ENCODE measurements at places on chromosomes 12 and 14.

GRCh38 chr14:47332939-47333338, 342.5 kb downstream of the MDGA2 start:
- DNase-seq: no peak

GRCh38 chr14:37618498-37619028, 23.1 kb downstream of the TTC6 start:
- DNase-seq: no peak

DNA sequence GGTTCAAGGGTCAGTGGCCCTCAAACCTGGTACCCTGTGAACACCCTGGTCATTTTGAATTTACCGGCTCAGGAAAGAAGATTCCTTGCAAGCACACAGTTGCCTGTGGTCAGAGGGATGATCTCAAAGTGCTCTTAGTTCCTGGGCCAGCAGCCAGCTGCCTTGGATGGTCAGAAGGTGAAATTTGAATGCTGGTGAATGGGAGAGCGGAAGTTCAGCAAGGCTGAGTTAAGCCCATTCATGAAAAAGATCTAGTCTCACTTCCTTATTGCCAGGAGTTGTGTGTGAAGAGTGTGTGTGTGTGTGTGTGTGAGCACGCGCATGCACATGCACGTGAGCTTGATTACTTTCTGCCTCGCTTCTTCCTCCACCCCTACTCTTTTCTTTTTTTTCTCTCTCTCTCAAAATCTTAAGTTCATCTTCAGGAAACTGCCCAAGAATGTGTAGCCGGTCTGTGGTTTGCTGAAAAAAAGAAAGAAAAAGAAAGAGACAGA, 155.5 kb upstream of the CCND2 start:
- DNase-seq: no peak

DNA sequence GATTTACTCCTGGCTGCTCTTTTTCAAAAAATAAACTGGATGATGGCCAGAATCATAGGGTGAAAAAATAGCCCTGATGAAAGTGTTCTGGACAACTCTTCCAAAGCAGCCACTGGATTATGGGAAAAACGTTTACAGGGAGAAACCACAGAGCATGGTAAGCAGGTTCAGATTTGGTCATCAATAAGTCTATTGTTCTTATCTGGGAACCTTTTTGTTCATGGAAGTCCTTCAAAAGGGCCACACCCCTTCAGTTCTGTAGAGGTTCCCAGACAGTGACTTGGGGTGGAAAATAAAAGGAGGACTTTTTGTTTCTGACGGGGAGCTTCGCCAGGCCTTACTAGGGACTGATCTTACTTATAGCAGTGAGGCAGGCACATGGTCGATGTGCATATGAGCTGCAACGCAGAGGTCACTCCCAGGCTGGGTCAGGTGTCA, 117.4 kb upstream of the SLC38A2 start:
- no peak for DNase-seq

DNA sequence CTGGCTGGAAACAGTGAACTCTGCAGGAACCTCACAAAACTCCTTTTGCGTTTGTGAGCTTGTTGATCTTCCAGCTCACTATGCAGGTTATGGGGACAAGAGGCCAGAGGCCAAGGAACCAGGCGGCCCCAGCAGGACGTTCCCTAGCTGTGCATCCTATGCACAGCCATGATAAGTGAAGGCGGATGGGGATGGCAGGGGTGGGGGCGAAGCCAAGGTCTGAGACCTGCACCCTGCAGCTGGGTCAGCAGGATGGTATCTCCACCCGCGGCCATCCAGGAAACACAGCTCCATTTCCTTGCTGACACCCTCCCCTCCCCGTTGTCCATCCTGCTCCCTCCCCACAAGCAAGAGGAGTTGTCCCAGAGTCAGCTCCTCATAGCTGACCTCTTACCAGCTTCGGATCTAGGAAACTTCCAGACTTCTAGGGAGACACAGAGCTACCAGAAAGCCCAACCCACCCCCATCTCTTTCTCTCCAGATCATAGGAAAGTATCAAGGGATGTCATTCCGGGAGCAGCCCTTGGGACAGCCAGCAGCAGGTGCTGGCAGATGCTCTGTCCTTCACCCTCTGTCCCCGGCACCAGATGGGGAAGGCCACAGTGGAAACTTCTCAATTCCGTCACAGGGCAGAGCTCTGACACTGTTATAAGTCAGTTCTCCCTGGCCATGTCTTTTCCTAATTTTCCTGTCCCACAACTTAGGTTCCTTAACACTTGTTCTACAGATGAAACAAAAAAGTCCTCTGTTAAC, 9.4 kb downstream of the ZBTB39 start:
- no peak for DNase-seq

DNA sequence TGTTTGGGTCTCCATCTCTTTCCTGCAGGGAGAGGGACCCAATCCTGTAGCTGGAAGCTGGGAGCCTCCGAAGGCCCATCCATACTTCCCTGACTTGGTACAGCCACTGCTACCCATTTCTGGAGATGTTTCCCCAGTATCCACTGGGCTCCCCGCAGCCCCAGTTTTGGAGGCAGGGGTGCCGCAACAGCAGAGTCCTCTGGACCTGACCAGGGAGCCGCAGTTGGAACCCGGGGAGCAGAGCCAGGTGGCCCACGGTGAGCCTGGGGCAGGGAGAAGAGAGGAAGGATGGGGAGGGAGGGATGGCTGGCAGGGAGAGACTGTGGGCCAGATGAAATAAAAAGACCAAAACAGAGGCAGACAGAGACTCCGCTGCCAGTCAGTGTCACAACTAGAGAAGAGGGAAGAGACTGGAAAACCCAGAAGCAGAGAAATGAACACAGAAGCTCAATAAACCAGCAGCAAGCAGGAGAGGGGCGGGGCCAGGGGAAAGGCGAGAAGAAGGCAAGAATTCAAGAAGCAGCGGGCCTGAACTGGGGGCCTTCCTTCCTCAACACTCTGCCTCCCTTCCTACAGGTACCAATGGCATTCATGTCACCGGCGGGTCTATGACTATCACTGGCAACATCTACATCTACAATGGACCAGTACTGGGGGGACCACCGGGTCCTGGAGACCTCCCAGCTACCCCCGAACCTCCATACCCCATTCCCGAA, 6.3 kb downstream of the LTBR start:
- no peak for DNase-seq

DNA sequence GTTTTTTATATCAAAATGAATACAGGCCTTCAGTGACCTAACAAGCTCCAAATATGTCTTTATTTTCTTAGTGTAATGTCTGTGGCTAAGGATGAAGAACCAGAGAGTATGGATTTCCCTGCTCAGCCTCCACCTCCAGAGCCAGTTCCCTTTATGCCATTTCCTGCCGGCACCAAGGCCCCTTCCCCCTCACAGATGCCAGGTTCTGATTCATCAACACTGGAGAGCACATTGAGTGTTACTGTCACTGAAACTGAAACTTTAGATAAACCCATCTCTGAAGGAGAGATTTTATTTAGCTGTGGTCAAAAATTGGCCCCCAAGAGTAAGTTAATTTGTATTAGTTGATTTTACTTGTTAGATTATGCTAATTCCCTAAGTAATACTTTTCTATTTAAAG, 61.0 kb downstream of the KIAA0586 start:
- no peak for DNase-seq

DNA sequence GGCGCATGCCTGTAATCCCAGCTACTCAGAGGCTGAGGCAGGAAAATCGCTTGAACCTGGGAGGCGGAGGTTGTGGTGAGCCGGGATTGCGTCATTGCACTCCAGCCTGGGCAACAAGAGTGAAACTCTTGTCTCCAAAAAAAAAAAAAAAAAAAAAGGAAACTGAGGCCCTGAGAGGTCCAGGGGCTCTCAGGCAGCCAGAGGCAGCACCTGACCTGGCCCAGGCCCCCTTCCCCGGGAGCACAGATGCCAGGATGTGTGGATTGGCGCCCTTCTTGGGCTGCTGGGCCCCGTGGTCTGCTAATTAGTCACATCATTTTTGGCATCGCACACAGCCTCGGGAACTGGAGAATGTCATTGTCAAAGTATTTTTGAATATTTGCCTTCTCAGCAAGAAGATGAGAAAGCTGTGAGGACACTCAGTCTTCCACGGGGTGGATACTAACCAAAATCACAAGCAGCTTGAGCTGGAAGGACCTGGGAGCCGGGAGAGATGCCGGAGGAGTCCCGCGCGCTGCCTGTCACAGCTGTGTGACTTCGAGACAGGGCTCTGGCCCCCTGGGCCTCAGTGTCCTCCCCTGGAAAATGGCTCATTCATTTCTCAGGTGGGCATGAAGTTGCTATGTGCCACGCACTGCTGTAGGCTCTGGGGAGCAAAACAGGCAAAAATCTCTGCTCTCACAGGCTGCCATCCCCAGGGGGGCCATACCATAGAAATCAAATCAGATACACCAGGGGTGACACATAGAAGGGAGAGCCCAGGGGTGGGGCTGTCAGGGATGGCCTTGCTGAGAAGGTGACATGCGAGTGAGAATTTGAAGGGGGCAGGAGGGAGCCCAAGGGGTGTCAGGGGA, 12.5 kb upstream of the RCOR1 start:
- DNase-seq: no peak

GRCh38 chr12:51351913-51352532, 5.5 kb upstream of the CELA1 start:
- no peak for DNase-seq

GRCh38 chr14:103334644-103335622, 896 bp downstream of the EIF5 start:
- peak; percentile 62 for DNase-seq

DNA sequence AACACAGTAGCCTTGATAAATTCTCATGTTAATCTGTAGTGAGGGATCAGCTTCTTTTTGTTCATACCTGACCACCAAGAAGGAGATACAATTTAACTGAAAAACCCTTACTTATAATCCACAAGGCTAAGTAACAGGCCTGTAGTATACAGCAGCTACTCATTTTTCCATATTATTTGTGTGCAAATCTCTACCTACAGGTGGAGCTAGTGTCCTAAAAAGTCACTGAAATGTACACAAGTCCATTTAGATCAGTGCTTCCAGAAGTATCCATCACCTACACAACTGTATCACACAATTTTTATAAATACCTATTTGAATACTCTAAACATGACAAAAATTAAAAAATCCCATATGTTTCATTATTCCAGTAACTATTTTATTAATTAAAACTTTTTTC, 173.2 kb downstream of the SLC35F4 start:
- DNase-seq: no peak

DNA sequence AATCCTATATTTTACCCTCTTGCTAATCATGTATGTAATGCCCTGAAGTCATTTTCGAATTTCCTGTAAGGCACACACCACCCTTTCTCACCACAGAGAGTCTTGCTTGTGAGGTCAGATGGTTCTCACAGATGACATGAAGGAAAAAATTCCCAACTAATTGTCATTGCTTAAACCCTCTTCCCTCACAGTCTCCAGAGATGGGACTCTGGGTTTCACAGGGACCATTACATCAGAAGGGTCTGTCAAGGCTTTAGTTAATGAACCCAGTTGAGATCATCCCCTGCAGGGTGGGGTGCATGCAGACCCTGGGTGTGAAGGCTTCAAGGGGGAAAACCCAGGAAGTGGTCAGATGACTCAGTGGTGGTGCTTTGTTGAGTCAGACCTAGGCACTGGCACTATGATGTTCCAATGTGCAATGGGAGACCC, 229.6 kb downstream of the BCAT1 start:
- DNase-seq: no peak

- no peak for DNase-seq
Measured at GRCh38 chr14:85273099-85273677, 256.8 kb upstream of the FLRT2 start.

DNA sequence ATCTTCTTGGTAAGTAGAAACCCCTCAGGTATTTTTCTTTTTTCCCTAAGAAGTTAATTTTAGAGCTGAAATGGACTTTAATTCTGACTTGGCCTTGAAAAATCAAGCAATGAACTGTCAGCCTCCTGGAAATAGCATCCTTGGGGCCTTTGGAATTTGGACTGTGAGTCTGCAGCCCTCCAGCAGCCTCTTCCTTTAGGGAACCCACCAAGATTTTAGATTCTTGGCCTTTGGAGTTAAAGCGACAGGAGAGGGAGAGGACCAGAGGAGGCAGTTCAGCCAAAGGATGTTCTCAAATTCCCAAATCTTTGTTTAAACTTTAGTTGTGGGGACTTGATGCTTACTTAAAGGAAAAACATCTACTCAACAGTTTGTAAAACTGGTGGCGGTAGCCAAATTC, 288.6 kb downstream of the AACS start:
- no peak for DNase-seq

DNA sequence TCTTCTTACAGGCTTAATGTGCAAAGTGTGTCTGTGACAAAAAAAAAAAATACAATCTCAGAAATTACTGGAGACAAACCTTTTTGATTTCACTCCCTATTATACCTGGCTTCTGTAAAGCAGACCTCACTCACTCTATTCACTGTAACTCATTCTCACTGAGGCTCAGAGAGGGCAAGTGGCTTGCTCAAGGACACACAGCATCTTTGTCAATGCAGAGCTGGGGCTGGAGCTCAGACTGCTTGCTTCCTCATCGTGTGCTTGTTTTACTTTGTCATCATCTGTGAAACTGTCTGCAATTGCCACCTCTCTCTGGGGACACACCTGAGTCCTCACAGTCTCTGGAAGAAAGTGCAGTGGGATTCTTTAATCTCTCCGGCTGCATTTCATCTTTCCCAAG, 120.0 kb downstream of the PTPN11 start:
- no peak for DNase-seq

DNA sequence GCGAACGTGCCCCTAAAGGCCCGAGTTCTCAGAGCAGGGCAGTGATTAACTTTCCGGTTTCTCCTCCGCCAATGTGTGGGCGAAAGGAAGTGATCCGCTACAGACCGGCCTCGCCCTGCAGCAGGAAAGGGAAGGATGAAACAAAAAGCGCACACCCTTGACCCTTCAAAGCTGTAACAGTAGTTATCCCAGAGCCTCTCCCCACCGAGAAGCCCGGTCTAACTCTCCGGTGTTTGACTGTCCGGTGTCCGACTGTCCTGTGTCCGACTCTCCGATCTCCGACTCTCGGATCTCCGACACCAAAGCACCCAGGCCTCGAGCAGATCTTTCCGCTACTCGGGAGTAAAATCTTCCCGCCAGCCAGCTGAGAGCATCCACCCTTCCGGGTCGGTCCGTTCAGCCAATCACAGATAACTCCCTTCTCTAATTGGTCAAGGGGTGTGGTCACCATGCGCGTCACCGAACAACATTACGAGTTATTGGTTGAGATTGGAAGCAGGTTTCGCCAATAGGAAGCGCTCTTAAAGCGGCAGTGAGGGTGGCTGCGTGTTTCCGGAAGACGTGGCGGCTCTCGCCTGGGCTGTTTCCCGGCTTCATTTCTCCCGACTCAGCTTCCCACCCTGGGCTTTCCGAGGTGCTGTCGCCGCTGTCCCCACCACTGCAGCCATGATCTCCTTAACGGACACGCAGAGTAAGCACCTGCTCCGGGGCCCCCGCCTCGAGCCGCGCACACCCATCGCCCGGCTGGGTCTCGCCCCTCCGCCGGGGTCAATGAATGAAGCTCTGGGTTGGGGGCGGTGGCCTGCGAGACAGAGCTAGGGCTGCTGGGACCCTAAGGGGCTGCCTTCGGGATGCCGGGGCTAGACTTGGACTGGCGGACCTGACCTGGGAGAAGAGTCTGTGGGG, at the start of the genes GOLT1B and RECQL:
Gene GOLT1B (plus strand): TSS at position 532 of the 906 bp plus-strand sequence. CDS start 135 bp downstream, at position 667.
Gene RECQL (minus strand): TSS at position 378 of the 906 bp plus-strand sequence. CDS start 2,065 bp downstream, outside the sequence.
- peak; percentile 67 for DNase-seq
